ENCODE measurements at places on chromosomes 4 and X.

DNA sequence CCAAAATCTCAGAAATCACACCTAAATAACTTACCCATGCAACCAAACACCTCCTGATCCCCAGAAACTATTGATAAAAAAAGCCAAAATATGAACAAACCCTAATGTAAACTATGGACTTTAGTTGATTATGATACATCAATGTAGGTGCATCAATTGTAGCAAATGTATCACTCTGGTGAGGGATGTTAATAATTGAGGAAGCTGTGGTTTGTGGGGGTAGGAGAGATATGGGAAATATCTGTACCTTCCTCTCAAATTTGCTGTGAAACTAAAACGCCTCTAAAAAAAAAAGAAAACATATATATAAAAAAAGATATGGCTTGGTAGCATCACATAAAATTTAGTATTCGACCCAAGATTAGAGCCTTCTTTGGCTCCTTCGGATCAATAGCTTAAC, 144.3 kb upstream of the CPEB2 start:
- no peak for DNase-seq

DNA sequence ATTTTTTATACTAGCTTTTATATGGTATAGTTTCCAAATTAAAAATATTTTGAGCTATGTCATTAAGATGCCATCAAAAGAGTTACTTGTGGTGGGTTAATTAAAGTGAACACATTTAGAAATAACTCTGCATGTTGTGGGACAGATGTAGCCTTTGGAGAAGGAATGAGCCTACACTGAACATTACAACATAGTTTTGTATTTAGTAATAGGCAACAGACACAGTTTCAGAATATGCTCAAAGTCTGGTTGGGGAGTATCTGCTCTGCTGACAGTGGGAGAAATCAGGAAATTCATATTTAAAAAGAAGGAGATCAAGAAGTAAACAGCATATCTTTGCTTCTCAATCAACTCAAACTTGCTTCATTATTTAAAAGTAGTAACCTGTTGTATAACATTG, 23.7 kb downstream of the EMCN start:
- no peak for DNase-seq

GRCh38 chrX:130120321-130120731, 10.0 kb upstream of the ELF4 start:
- no peak for DNase-seq

- no peak for DNase-seq
Measured at GRCh38 chr4:17635056-17635455, 20.6 kb downstream of the MED28 start.

DNA sequence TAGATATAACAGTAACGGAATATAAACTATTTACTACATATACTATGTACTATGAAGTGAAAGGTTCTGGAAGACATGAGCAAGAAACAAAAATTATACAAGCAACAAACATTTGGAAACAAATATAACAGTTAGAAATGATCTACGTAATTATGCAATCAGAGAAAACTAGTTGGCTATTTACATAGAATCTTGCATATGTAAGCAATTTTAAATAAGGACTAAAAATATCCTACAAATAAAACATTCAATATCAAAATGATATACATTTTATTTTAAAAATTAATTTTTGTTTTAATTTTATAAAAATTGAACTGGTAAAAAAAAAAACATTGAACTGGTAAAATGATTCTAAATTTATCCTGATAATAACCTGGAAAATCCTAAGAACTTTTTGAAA, 642.5 kb upstream of the PCDH10 start:
- DNase-seq, result no peak

- no peak for DNase-seq
Measured at GRCh38 chrX:17984415-17984814, 123.3 kb upstream of the RAI2 start.

GRCh38 chr4:86092684-86093083, 267.2 kb downstream of the MAPK10 start:
- no peak for DNase-seq

DNA sequence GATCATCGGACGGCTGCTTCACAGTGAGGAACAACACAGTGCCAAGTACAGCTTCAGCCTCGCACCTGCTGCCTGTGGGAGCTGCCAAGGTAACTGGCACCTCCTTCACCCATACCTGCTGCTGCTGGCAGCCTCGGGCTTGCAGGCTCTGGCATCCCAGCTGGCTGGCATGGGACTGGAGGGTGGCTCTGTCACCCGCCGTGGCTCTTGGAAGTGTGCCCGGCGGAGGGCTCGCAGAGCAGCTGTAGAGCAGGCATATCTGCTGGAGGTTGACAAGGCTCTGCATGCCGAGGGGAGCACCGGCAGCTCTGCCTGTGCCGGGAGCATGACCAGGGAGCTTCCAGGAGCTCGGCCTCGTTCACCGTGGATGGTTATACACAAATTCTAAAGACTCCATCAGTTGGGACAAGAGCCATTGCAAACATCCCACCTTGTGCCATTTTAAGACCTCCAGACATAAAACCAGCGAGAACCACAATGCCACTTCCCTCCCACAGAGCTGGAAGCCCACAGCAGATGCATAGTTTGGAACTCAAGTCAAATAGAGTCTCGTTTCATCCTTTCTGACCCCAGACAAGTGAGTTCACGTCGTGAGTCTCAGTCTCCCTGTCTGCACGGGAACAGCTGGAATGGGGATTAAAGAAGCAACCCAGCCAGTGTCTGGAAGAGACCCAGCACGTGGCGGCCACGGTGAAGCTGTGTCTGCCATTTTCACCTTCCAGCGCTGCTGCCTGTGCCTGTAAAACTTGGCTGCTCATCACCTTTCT, 84.3 kb upstream of the PSAPL1 start:
- no peak for DNase-seq

Measured in stimulated activated CD8-positive, alpha-beta memory T cell treated with anti-CD3 and anti-CD28 coated beads, Interleukin-7, amount 100 ng/mL, for 1 hour (primary cell).